Dermis microvascular lymphatic vessel endothelial cell (primary cell): ENCODE measurements at places on chromosomes 13 and 19. TPM values are rescaled to one million over a fixed set of nuclear protein-coding genes. Genes with fewer than 3 reads are reported as not detected.

DNA sequence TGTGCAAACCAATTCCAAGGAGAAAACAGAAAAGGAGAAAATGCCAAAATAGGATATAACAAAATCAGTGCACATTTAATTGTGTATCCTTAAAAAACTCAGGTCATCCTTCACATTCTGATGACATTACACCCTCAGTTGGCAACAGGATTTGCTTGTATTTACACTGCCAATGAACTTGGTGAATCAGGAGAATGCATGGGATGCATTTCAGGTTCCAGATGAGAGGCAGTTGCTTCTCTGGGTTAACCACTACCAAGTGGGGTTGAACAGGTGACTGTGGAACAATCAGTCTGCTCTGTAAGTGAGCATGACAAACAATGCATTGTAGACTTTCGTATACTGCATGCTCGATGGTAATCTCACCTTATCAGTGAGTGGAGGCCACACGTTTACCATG is 79.1 kb downstream of the STARD13 start:
- DNase-seq, result no peak

GRCh38 chr13:70945506-70945905 is 837.3 kb upstream of the KLHL1 start:
- DNase-seq, result no peak

GRCh38 chr13:27266917-27267316 is 3.7 kb upstream of the RASL11A start:
- no peak for DNase-seq

DNA sequence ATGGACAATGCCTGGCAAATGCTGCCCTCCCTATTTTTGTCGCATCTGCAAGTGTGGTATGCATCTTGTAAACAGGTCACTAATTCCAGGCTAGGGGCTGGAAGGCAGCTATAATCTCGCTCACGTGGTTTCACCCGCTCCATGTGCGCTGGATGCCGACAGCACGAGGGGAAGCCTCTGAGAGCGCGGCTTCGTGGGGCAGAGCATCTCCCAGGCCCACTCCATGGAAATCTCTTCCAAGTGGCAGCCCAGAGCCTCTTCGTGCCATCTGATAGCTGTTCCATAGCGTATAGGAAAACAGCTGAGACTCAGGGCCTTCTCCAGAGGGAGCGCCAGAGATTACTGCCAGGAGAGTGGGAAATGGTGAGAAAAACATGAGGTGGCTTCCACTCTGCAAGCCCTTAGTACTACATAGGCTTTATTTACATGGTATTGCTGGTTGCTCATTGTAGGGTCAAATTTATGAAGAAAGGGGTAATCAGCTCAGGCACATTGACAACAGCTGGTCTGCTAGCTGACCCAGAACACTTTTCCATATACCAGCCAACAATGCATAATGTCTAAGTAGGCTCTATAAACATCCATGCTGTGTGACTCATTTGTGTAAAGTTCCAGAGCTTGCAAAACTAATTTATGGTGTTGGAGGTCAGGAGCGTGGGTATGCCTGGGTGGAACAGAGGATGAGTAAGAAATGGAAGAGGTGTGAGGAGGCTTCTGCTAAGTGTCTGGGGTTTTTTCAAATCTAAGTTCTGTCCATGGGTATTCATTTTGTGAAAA is 165.2 kb downstream of the SHISA2 start:
- DNase-seq, result peak; percentile 51

GRCh38 chr19:29292153-29292552 is 79.2 kb upstream of the UQCRFS1 start:
- no peak for DNase-seq

- no peak for DNase-seq
Observed at GRCh38 chr13:83350569-83350968, 531.7 kb downstream of the SLITRK1 start.

DNA sequence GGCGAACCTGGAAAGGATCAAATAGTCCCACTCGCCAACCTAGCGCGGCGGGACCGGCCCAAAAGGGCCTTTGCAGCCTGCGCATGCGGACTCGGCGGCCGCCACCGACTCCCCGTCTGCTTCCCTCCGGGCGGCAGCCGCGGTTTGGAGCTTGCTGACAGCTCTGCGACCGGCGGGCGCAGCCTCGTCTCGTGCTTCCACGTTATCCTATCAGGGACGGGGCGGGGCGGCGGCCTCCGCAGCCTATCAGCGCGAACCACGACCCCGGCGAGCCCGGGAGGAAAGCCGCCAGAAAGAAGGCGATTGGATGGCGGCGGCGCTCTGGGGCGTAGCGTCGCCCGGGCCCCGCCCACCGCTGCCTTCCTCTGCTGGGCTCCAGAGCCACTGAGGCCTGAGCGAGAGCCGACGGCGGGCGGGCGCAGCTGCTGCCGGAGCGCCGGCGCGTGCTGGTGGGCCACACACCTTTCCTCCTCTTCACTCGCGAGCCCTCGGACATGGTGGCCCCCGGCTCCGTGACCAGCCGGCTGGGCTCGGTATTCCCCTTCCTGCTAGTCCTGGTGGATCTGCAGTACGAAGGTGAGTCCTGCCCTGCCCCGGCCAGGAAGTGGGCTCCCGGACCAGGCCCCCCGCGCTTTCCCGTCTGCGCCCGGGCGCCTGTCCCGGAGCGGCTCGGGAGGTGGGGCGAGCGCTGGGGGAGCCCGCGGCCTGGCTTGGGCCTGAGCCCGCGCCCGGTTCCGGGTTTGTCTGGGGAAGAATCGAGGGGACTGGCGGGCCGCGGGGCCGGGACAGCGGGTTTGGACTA is at the start of gene DNAJC3:
DNAJC3 (plus strand) TSS at position 378 of the 802 bp plus-strand sequence; CDS start at position 495, 117 bp downstream.
- peak; percentile 99 for DNase-seq

- no peak for DNase-seq
Observed at GRCh38 chr19:47448360-47448727, 23.3 kb downstream of the SLC8A2 start.

GRCh38 chr19:51808333-51808986 is 13.5 kb downstream of the FPR3 start:
- DNase-seq, result peak; percentile 30

GRCh38 chr13:87827479-87827878 is 156.3 kb downstream of the SLITRK5 start:
- no peak for DNase-seq

DNA sequence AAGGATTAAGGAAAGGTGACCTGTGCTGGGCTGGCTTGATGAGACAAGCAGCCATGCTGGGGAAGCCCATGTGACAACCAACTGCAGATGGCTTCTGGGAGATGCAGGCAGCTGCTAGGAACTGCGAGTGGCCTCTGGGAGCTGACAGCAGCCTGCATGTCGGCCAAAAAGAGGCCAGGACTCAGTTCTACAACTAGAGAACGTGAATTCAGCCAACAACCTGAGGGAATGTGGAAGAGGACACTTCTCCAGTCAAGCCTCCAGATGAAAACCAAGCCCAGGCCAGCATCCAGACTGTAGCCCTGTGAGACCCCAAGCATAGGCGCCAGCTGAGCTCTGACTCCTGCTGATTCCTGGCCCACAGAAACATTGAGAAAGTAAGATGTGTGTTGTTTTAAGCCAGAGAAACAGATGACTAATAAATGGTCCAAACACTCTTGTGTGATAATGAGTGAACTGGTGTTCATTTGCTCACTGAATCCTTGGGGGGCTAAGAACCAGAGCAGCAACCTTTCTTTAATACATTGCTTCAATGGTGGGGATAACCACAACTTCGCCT is 45.0 kb downstream of the SLC7A1 start:
- DNase-seq, result no peak

GRCh38 chr19:14412996-14413692 is 6.0 kb downstream of the DDX39A start:
- no peak for DNase-seq

- no peak for DNase-seq
Observed at GRCh38 chr13:68727165-68727564, 1380.5 kb upstream of the ATXN8OS start.

DNA sequence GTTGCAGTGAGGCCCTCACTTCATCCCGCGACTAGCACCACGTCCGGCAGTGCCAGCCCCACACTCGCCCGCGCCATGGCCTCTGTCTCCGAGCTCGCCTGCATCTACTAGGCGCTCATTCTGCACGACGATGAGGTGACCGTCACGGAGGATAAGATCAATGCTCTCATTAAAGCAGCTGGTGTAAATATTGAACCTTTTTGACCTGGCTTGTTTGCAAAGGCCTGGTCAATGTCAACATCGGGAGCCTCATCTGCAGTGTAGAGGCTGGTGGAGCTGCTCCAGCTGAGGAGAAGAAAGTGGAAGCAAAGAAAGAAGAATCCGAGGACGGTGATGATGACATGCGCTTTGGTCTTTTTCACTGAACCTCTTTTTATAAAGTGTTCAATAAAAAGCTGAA is 48.6 kb downstream of the NLRP12 start:
- DNase-seq, result no peak

DNA sequence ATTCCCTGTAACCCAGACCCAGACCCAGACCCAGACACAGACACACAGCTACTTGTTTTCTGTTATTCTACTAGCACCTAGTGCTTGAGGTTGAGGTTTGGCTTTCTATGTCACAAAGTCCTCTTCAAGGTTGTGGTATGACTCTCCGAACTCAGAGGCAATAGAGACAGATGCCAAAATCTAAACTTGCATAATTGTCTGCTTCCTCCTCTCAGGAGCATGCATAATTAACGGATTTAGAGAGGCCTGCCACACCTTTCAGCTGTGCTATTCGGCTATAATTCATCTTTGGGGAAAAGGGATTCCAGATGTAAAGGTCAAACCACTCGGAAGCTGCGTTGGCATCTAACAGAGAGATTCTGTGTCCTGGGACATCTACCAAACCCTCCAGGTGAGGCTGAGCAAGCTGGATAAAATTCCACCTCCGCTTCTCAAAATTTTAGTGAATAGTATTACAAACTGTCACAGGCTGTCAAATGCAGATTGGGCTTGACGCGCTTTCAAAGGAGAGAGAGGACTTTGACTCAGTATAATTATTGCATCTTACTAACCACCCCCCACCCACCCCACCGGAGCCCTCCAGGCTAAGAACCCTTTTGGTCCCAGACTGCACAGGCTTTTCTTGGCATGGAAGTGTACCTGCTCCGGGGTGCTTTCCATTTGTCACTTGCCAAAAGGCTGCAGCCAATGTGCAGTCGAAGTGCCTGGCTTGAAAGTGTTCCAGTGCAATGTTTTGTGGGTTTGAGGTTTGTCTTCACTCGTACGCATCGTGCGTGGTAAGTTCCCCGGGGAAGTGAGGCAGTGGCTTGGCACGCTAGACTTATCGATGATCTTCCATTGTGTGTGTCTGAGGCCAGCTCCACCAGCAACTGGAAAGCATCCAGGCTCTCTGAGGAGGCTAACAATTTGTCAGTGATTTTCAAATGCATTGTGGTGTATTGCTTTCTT is 194.1 kb downstream of the TDRD3 start:
- peak; percentile 10 for DNase-seq

GRCh38 chr19:33250500-33250899 is 24.9 kb upstream of the SLC7A10 start:
- no peak for DNase-seq

OR7C1 gene
- not detected in 2 replicates for total RNA-seq

KMT2B gene
- 2.3 and 7.1 TPM in 2 replicates for total RNA-seq

KLK15 gene
- not detected in 2 replicates for total RNA-seq

GPR12 gene
- total RNA-seq, result not detected in 2 replicates

FCAR gene
- total RNA-seq, result not detected in 2 replicates

APC2 gene
- under 0.01 TPM in 2 replicates for total RNA-seq

GTF2F2 gene
- 11.6 and 15.0 TPM in 2 replicates for total RNA-seq

CEACAM1 gene
- 10.9 and 35.7 TPM in 2 replicates for total RNA-seq

MAP2K2 gene
- 106 and 159 TPM in 2 replicates for total RNA-seq

TMEM150B gene
- total RNA-seq, result not detected in 2 replicates
